ENCODE measurements at places on chromosomes 4 and X.

- DNase-seq: no peak
These were observed 1312.6 kb downstream of the PCDH18 start for GRCh38 chr4:136219592-136220125.

DNA sequence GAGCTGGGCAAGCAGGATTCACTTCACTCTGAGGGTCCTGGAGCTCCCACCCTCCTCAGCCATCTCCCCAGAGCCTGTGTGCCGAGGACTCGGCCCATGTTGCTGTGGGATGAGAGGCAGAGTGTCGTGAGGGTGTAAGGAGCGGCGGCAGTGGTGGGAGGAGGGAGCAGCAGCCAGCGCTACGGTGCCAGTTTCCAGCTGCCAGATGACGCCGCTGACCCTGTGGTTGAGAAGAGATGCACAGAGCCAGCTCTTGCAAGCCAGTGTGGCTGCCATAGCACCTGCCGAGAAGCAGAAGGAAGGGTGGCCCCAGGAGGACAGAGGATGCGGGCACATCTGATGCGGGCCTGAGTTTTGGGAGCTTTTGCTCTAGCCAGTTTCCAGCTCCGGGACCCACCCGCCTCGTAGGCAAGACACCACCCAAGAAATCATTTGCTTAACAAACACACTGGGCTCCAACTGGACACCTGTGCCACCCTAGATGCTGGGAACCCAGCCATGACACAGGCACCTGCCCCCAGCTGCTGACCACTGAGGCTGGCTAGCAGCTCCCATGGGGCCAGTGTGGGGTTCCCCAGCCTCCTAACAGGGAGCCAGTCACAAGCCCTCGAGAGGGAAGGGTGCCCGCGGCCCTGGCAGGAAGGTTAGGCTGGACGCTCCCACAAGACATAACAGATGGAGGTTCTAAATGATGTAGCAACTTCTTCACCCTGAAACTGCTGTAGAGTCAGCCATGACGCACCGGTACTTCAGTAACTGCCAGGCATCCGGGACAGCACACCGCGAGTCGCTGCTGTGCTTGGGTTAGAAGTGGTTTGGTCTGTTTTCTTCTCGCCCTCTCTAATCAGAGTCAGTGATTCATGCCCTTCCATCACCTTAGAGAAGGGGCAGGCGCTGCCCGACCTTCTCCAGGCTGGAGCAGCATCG is 8.9 kb downstream of the MSANTD1 start:
- no peak for DNase-seq

- no peak for DNase-seq
These were observed 20.5 kb downstream of the SEL1L3 start for GRCh38 chr4:25842229-25842845.

DNA sequence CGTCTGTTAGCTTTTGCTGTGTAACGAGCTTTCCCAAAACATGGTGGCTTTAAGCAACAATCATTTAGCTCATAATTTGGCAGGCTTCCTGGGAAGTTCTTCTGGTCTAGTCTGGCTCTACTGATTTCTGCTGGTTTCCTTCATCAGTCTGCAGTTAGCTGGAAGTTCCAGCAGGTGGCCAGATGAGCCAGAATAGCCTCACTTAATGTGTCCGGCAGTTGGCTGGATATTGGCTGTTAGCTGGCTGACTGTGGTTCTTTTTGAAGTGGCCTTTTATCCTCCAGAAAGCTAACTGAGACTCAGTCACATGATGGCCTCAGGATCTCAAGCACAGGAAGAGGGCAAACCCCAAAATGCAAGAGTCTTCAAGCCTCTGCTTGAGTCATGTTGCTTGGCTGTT is 34.9 kb downstream of the FTHL17 start:
- DNase-seq: no peak

- DNase-seq: no peak
These were observed 17.0 kb downstream of the OTUD6A start for GRCh38 chrX:70079297-70079696.

DNA sequence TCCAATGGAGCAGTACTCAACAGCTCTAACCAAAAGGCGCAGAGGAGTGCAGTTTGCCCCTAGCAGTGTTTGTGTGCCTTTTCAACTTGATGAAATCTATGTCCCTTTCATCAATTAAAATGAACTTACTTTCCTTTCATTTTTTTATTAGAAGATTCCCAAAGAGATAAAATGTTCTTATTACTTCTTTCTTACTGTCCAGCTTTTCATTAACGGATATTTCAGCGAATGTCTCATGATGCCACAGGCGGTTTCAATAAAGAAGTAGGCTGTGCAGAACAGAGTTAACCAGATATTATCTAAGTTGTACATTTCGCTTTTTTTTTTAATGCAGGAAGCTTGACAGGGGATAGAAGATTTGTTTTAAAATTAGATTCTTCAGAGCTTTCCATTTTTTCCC is 3.4 kb upstream of the MAOB start:
- DNase-seq: no peak

- DNase-seq: no peak
These were observed 24.0 kb downstream of the UNC5C start for GRCh38 chr4:95524729-95525128.

- no peak for DNase-seq
These were observed 271.9 kb downstream of the GPM6A start for GRCh38 chr4:175540151-175540550.

- DNase-seq: no peak
These were observed 2.3 kb upstream of the PHOX2B start for GRCh38 chr4:41750626-41751448.

GRCh38 chrX:4173743-4174142 is 460.3 kb upstream of the PRKX start:
- DNase-seq: no peak

DNA sequence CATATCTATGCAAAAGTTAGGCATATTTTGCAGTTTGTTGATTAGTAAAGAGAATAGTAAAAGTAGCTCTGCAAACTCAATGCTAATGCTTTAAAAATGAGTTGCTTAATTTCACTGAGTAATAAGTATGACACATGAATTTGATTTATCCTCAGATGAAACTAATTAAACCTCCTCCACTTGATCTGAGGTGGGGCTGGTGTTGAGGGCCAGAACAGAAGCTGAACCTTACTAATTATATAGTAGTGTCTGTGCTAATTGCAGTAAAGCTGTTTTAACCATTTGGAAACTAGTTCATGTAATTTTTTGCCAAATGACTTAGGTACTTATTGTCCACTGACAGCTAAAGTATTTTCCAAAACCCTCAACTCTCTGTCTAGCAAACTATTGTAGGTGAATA is 7.7 kb upstream of the PGAM4 start:
- DNase-seq: no peak

GRCh38 chrX:123504047-123504446 is 228.8 kb downstream of the THOC2 start:
- no peak for DNase-seq

GRCh38 chr4:85701861-85702321 is 226.9 kb downstream of the ARHGAP24 start:
- DNase-seq: no peak

DNA sequence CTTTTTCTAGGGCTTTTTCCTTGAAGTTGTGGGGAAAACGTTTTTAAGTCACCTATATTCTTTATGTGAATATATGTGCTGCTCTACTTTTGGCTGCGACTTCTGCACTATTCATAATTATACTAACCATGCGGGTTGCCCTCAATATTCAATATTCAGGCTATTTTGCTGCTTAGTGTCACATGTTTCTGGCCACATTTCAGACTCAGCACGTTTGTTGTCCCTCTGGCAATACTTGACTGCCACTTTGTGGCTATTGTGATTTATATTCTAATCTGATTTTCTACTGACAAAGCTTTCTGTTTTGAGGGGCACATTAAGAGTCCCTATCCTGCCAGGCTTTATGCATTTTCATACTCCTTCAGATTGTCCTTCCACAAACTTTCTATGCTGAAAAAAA is 63.9 kb upstream of the CT45A1 start:
- DNase-seq: no peak

DNA sequence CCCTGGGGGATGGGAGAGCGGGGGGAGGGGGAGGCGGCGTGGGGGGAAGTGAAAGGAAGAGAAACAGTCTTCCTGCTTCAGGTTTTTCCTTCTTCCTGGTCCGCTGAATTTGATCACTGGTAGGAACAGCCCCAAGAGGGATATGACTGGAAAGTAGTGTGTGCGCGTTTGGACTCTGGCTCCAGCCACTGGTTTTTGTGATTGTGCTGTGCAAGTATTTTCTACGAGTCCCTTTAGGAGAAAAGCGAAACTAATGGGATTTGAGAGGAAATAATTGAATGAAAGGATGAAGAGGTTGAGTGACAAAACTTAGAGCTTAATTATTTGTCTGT is 836 bp downstream of the PRRG1 start:
- no peak for DNase-seq

DNA sequence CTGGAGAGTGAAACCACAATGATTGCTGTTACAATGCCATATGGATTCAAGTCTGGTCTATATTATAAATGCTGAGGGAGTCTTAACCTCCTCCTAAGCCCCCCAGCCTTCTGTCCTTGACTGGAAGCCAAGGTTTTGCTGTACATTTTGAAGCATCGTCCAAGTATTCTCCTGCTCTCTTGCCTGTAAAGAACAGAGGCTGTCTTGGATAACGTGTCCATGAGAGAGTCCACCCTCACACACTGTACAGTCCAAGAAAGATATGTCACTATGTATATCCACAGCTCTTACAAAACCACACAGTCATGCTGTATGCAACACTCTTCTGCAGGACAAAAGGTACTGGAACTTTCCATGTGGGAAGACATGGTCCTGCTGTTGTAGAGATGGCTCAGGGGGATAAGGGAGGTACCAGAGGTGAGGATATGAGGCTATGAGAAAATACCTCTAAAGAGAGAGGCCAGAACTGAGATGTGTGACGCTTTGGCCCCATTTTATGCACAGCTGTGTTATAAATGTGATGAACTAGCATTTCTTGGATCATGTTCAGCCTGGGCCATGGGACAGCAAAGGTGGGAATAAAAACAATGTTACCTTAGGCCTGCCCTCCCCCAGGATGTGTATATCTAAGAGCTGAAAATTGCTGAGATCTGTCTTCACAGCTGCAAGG is 678.6 kb downstream of the IQCM start:
- DNase-seq: no peak

DNA sequence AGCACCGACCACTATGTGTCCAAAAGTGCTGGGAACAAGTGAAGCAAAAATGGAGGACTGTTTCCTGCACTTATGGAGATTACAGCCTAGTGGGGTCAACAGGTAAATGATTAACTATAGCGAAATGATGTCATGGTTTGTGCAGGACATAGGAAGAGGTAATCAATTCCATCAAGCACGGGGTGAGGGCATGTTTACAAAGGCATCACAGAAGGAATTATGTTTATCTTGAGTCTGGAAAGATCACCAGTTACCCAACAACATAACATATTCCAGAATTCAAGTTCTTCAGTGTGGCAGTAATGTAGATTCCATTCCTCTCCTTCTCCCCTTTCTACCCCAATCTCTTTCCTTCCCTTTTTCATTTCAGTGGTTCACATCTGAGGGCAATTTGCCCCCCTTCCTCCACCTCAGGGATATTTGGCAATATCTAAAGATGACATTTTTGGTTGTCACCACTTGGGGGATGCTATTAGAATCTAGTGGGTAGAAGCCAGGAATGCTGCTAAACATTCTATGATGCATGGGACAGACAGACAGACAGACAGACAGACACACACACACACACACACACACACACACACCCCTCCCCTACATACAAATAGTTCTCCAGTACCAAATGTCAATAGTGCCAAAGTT is 24.1 kb downstream of the FAM47E start:
- DNase-seq: no peak

GRCh38 chr4:76232681-76233080 is 18.8 kb upstream of the FAM47E start:
- DNase-seq: no peak

- no peak for DNase-seq
These were observed at the start of gene IL2RG for GRCh38 chrX:71111141-71111843. TSS of gene IL2RG (minus strand) at chrX:71111577. CDS start at chrX:71111539, 38 bp downstream.

DNA sequence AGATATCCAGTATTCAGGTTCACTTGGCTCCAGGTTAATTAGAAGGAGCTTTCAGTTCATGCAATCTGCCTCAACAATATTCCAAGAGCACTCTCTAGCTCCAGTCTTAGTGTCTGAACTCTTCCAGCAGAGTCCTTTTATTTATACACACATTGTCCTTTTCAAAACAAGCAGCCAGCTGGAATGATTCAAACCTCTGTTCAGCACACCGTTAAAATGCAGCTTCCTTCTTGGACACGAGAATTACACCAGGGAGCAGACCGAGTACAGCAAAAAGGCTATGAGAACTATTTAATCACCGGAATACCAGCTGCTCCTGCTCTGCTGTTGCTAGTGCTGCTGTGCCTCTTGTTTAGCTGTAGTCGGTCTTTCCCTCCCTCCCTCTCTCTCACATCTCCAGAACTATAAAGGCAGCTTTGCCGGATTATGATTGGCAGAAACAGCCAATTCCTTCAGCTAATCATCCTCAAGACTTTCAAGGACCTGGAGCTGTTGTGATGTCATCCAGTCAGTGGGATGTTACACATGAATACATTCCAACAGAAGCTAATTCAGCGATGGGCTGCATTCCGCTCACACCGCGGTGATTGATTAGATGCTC is at the start of gene NDST4:
Gene NDST4, minus strand, starts transcription at position 115 of the 601 bp plus-strand sequence. CDS start 36,584 bp downstream, outside the sequence.
- DNase-seq: no peak

- DNase-seq: no peak
These were observed 267.4 kb downstream of the ANK2 start for GRCh38 chr4:113316879-113317278.

GRCh38 chr4:189293459-189293858 is 647.2 kb upstream of the FRG1 start:
- no peak for DNase-seq

DNA sequence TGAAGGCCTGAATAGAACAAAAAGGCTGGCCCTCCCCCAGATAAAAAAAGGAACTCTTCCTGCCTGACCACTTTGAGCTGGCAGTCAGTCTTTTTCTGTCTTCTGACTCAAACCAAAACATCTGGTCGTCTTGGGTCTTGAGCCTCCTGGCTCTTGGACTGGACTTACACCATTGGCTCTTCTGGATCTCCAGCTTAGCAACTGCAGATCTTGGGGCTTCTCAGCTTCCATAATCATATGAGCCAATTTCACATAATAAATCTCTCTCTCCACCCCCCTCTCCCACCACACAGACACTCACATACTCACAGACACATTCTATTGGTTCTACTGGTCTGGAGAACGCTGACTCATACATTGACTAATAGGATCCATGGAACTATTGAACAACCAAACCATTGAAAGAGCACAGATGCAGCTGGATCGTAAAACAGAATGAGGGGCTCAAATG is 15.6 kb upstream of the CWH43 start:
- DNase-seq: no peak

DNA sequence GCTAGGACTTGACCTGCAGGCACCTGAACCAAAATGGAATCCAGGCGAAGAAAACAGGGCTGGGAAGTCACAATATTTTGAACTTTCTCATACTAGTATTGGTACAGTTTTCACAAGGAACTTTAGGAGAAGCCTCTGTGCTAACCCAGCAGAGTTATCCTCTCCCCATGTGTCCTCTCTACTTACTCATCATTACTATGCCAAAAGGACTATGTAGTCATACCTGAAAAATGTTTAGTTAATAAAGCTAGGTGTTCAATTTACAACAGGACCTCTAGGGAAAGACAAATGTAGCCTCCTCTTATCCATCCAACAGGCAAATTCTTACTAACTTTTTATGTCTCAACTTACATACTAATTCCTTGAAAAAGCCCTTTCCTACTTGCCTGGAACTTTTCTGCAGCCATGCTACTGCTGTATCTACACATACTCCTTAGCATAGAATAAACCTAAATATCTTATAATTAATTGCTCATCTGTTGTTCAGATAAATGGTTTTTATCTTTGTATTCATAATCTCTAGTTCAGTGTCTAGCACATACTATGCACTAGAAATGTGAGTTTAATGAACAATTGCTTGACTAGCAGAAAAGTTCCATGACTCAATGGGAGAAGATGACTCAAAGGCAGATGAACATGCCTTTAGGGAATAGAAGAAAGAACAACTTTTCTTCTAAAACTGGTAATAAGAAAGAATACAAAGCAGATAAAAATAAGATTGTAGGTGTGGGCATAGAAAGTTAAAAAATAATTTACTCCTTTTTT is 215.5 kb upstream of the VEGFC start:
- no peak for DNase-seq

All from left renal pelvis (tissue), 4 donors.